ENCODE measurements at places on chromosomes 6 and 20. TPM values are rescaled to one million over a fixed set of nuclear protein-coding genes. Genes with fewer than 3 reads are reported as not detected.

Gene COL9A1
- not detected for total RNA-seq

Gene PRRT1
- total RNA-seq, result 0.63 TPM

Gene DEFB132
- not detected for total RNA-seq

Gene DEFB124
- not detected for total RNA-seq

Gene LY6G6C
- total RNA-seq, result 0.23 TPM

Gene TOX2
- total RNA-seq, result 13.8 TPM

Gene DOK5
- not detected for total RNA-seq

Gene CPXM1
- not detected for total RNA-seq

Gene C6orf58
- total RNA-seq, result not detected

Gene FOXQ1
- total RNA-seq, result 5.2 TPM

Gene NNAT
- total RNA-seq, result not detected
